ENCODE measurements at places on chromosomes 16 and 17.
A peak's percentile ranks its signal among the peaks of the same experiment; 100 is the strongest.

DNA sequence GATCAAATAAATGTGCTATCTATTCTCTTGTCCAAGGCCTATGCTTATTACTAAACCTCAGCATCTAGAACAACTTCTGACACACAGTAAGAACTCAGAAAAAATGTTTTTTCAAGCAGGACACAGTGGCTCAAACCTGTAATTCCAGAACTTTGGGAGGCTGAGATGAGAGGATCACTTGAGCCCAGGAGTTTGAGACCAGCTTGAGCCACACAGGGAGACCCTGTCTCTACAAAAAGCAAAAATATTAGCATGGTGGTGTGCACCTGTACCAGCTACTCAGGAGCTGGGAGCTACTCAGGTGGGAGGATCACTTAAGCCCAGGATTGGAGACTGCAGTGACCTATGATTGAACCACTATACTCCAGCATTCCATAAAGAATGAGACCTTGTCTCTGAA is 32.5 kb downstream of the USP32 start:
- DNase-seq: no peak

GRCh38 chr17:2093349-2093748 is 38.4 kb downstream of the HIC1 start:
- peak; percentile 52 for DNase-seq

DNA sequence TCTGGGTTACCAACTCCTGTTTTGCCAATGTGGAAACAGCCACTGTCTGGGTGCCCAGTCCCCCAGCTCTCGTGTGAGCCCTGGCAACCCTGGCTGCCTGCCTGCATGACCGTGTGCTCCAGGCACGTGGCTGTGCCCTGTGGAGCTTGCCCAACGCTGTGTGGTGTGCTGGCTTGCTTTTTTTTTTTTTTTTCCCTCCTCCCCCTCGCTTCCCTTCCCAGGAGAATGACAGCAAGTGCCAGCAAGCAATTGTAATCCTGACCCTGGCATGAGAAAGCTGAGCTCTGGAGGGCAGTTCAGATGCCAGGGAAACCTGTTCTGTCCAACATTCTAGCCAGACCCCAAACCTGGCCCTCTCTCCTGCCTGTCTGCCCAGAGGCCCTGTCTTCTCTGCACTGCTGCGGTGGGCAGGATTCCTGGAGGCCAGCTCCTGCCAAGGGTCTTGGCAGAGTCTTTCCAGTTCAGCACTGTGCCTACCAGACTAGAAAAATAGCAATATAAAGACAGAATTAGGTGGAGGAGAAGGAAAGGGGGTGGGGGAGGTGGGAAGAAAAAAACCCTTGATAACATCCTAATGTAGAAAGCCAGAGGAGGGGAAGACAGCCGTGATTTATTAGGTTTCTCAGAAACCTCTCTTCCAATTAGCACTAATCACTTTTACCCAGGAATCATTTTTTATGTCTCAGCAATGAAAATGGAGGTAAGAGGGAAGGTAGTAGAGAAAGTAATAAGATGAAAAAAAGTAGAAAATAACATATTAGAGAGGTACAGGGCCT is 9.0 kb downstream of the HLF start:
- DNase-seq: no peak

- no peak for DNase-seq
Observed at GRCh38 chr17:45293413-45294211, 23.2 kb downstream of the MAP3K14 start.

DNA sequence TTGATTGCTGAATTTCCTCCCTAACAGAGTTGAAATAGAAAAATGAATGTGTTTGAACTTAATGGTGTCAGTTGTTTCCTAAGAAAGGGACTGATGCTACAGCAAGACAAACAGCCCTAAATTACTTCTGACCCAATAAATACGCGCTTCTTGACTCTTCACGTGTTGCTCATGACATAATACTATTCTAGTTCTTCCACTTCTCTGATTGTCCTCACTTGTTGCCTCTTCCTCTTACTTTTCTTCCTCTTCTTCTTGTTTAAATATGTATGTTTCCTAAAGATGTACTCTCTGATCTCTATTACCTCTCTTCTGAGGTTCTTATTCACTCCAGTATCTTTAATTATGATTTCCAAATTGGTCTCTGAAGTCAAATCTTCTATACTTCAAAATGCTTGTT is 32.4 kb downstream of the RNF43 start:
- no peak for DNase-seq

DNA sequence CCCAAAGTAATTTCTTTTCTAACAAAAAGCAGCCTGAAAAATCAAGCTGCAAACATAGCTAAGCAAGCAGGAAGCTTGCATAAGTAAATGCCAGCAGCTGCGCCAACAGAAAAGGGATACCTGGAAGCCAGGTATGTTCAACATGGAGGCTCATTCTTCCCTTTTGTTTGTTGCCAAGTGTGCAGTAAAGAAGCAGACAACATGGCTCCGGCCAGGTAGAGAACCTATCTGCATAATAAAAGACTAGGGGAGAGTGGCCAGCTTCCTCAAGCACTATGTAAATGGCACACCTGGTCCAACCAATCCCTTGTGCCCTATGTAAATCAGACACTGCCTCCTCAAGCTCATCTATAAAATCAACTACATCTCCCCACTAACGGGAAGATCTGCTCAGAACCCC is 1407.0 kb downstream of the CDH11 start:
- peak; percentile 63 for DNase-seq

GRCh38 chr16:82886146-82886545 is 259.4 kb downstream of the CDH13 start:
- no peak for DNase-seq

- no peak for DNase-seq
Observed at GRCh38 chr16:25005445-25006306, 9.5 kb downstream of the ARHGAP17 start.

Data from NCI-H2029 treated with DMSO at 0.1 percent for 48 hours (cell line).